Left ventricle myocardium inferior (tissue), 1 donor: ENCODE measurements at places on chromosomes 3 and 15. TPM values are rescaled to one million over a fixed set of nuclear protein-coding genes. Genes with fewer than 3 reads are reported as not detected.

DNA sequence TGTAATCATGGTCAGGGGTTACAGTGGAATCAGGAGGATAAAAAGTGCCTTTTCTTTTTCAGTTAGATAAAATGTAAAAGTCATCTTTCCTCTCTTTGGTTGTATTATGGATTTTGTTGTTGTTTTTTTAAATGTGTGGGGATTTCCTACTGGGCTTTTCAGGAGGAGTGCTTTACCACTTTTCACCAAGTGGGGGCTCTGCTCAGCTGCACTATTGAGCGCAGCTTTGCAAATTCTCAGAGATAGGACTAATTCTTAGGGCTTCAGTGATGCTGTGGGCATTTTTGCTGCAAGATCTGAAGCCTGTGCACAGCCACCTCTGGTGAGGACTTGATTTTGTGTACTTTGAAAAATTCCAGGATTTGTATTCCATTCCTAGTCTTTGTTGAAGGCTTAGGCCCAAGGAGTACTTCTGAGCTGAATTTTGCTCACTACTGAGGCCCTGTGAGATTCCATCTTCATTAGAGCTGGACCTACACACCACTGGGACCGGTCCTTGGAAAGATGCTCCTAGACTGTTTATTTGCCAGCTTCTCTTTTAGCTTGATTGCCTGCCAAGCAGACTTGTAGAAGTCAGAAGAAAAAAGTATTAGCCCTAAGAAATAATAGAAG is 7.5 kb downstream of the GNB5 start:
- no peak overlapping the region for H3K27ac ChIP-seq
- no peaks in the 10 kb centered on the region for H3K27me3 ChIP-seq
- H3K4me3 ChIP-seq, result no peak overlapping the region
- H3K4me1 ChIP-seq, result peaks cover 19% of the 10 kb centered on the region

TLR9 gene
- 0.66 TPM for total RNA-seq

GRCh38 chr3:191391861-191392808 is 61.8 kb upstream of the UTS2B start:
- no peaks in the 10 kb centered on the region for H3K27me3 ChIP-seq
- H3K36me3 ChIP-seq, result peaks cover 55% of the 10 kb centered on the region
- H3K4me1 ChIP-seq, result peaks cover 26% of the 10 kb centered on the region
- DNase-seq, result no peak
- no peak overlapping the region for H3K27ac ChIP-seq

DNA sequence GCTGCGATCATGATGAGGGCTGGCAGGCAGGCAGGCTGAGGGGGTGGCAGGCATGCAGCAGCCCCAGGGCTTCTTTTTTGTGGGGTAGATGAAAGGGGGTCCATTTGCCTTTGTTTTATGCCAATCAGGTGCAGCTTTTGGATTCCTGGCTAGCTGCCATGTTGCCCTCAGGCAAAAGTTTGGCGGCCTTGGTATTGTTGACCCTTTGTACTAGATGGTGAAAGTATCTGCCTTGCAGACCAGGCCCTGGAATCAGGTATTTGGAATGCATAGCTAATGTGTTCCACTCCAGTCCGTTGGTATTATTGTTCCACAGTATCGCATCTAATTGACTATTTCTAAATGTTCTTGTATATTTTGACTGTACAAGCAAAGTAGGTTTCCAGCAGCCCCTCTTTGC is 35.0 kb downstream of the EEFSEC start:
- no peak overlapping the region for H3K4me3 ChIP-seq
- H3K27me3 ChIP-seq, result no peaks in the 10 kb centered on the region
- DNase-seq, result no peak
- H3K4me1 ChIP-seq, result peaks cover 4% of the 10 kb centered on the region
- H3K27ac ChIP-seq, result no peak overlapping the region
- H3K36me3 ChIP-seq, result no peaks in the 10 kb centered on the region

- H3K36me3 ChIP-seq, result no peaks in the 10 kb centered on the region
- H3K27me3 ChIP-seq, result no peaks in the 10 kb centered on the region
- no peak for DNase-seq
Observed at GRCh38 chr3:153314038-153314437, 152.0 kb downstream of the RAP2B start.

GRCh38 chr3:152779653-152780052 is 55.3 kb upstream of the P2RY1 start:
- H3K4me1 ChIP-seq, result no peaks in the 10 kb centered on the region
- H3K36me3 ChIP-seq, result no peaks in the 10 kb centered on the region
- no peak overlapping the region for H3K27ac ChIP-seq

DNA sequence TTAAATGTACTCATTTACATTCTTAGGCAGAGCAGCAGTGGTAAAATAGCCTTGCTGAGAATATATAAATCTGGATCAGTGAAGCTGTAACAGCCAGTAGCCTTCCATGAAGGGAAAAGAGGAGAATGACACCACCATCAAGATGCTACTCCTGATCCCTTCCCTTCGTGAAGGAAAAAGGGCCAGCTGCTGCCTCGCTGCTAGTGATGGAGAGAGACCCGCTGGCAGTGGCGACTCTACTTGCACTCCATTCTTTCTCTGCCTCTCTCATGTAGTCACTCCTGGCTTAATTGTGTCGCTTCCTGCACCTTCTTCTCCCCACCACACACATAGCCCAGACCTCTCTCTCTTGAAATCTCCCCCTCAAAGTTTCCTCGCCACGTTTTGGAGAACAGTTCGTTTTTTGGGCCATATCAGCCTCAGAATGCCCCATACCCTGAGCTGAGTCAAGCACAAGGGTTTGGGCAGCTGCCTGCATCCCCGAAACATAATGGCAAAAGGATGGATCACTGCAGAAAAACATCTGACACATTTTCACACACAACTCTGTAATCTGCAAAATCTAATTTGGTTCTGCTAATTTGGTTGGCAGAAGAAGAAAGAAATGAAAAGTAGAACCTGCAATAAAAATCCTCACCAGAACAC is 460.3 kb upstream of the IL12A start:
- H3K4me1 ChIP-seq, result no peaks in the 10 kb centered on the region
- no peak overlapping the region for H3K4me3 ChIP-seq
- H3K36me3 ChIP-seq, result no peaks in the 10 kb centered on the region
- H3K27me3 ChIP-seq, result no peaks in the 10 kb centered on the region
- DNase-seq, result no peak

- no peaks in the 10 kb centered on the region for H3K36me3 ChIP-seq
- H3K27ac ChIP-seq, result no peak overlapping the region
- peaks cover 24% of the 10 kb centered on the region for H3K4me1 ChIP-seq
- H3K27me3 ChIP-seq, result no peaks in the 10 kb centered on the region
- no peak for DNase-seq
- H3K4me3 ChIP-seq, result no peak overlapping the region
Observed at GRCh38 chr3:16794257-16794656, 90.5 kb upstream of the PLCL2 start.

GRCh38 chr3:80017369-80017768 is 249.6 kb upstream of the ROBO1 start:
- no peaks in the 10 kb centered on the region for H3K36me3 ChIP-seq
- H3K4me1 ChIP-seq, result no peaks in the 10 kb centered on the region
- no peak overlapping the region for H3K27ac ChIP-seq
- no peaks in the 10 kb centered on the region for H3K27me3 ChIP-seq
- no peak overlapping the region for H3K4me3 ChIP-seq

QRICH1 gene
- total RNA-seq, result 58.8 TPM

DNA sequence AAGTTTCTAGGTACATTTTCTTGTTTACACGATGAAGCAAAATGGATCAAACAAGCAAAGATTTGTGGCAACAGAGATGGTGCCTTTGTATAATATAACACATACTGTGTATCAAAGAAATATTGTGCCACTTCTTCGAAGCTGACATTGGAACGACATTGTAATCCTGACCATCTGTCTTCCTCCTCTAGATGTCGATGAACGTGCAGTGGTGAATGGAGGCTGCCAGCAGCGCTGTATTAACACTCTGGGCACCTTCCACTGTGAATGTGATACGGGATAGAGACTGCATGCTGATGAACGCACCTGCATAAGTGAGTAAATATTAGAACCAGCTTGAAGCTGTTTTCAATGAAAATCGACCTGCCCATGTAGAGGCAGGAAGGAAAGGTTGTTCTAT is 613.3 kb upstream of the GOLIM4 start:
- H3K4me3 ChIP-seq, result no peak overlapping the region
- H3K27me3 ChIP-seq, result no peaks in the 10 kb centered on the region
- DNase-seq, result no peak
- H3K36me3 ChIP-seq, result no peaks in the 10 kb centered on the region
- no peak overlapping the region for H3K27ac ChIP-seq

PLOD2 gene
- total RNA-seq, result 21.1 TPM

DNA sequence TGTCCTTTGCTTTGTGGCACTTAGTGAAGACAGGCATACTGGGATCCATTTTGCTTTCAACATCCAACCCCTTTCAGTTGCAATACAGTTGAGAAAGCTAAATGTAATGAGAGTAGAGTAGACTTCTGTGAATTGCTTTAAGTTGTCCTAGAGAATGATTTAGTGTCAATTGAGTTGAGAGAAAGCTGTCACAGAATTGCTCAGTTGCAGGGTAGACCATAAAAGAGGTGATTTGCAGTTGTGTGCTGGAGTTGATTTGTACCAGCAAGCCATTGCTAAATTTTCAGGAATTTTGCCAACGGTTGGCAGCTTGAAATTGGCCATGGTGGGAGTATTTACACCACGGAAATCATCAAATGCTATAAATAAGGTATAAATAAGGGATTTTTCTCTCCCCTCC is 2.2 kb downstream of the ABHD5 start:
- H3K27me3 ChIP-seq, result no peaks in the 10 kb centered on the region
- no peaks in the 10 kb centered on the region for H3K36me3 ChIP-seq
- no peak for DNase-seq
- H3K4me1 ChIP-seq, result peaks cover 50% of the 10 kb centered on the region
- H3K4me3 ChIP-seq, result no peak overlapping the region

DNA sequence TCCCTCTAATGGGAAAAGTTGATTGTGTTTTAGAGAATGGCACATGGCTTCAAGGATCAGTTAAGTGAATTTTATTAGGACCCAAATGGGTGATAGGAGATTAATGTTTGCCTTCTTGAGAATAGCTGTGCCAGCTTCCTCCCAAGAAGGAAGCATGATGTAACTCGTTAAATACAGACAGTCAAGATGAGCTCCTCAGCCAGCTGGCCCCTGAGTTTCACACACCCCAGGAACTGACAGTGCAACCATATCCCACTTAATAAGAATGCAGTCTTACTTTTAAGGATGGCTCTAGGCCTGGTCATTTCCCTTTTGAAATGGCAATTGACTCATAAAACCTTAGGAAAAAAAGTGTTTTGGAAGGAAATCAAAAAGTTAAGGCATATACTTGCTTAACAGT is 472.8 kb upstream of the KCNMB2 start:
- no peaks in the 10 kb centered on the region for H3K36me3 ChIP-seq
- no peak overlapping the region for H3K4me3 ChIP-seq
- no peak overlapping the region for H3K27ac ChIP-seq

- H3K4me1 ChIP-seq, result peaks cover 38% of the 10 kb centered on the region
- no peak for DNase-seq
- H3K27me3 ChIP-seq, result no peaks in the 10 kb centered on the region
- H3K36me3 ChIP-seq, result no peaks in the 10 kb centered on the region
Observed at GRCh38 chr3:97970156-97970555, 2.1 kb downstream of the RIOX2 start.

DNA sequence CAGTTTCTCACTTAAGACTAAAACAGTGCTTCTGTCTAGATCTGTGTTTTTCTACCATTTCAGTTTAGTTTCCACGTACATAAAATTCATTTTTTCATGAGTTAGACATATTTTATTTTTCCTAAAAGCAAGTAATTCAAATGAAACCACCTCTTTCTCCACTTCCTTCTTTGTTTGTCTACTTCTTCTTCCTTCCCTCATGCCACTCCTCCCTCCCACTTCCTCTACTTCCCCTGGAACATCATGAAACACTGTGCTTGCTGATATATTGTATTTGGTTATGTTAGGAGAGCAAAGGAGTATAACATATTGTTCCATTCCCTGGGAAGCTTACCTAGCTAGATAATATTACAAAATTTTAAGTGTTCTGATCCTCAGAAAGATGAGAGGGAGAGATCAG is 36.7 kb upstream of the GOLGA8B start:
- peaks cover 3% of the 10 kb centered on the region for H3K4me1 ChIP-seq
- DNase-seq, result no peak
- no peak overlapping the region for H3K27ac ChIP-seq

- no peaks in the 10 kb centered on the region for H3K4me1 ChIP-seq
- peaks cover 4% of the 10 kb centered on the region for H3K36me3 ChIP-seq
- no peaks in the 10 kb centered on the region for H3K27me3 ChIP-seq
- H3K27ac ChIP-seq, result no peak overlapping the region
Observed at GRCh38 chr3:32097768-32098167, 8.7 kb upstream of the GPD1L start.

GRCh38 chr3:24628523-24629258 is 134.0 kb upstream of the THRB start:
- no peaks in the 10 kb centered on the region for H3K27me3 ChIP-seq
- H3K36me3 ChIP-seq, result no peaks in the 10 kb centered on the region
- H3K4me3 ChIP-seq, result no peak overlapping the region

DNA sequence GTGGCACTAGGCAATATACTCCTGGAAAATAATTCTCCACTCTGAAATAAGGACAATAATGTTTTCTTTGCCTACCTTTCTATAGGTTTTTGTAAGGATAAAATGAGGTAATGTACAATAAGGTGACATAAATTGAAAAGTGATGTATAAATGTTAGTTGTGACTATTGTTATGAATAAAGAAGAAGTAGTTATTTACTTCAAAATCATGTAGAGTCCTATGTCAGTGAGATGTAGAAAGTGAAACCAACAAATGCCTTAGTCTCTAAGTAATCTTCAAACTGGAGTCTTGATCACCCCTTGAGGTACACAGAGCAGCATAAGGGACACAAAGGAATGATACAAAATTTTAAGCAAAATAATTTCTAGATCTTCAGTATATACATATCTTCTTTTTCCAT is 60.3 kb upstream of the TP63 start:
- H3K27me3 ChIP-seq, result no peaks in the 10 kb centered on the region
- no peak for DNase-seq
- H3K4me3 ChIP-seq, result no peak overlapping the region
- H3K36me3 ChIP-seq, result no peaks in the 10 kb centered on the region
- H3K4me1 ChIP-seq, result no peaks in the 10 kb centered on the region

GRCh38 chr3:169334991-169335390 is 328.5 kb downstream of the MECOM start:
- no peaks in the 10 kb centered on the region for H3K36me3 ChIP-seq
- no peaks in the 10 kb centered on the region for H3K27me3 ChIP-seq
- H3K27ac ChIP-seq, result no peak overlapping the region
- H3K4me3 ChIP-seq, result no peak overlapping the region

FSIP1 gene
- total RNA-seq, result 1.2 TPM

GRCh38 chr15:59074607-59075006 is 30.3 kb upstream of the CCNB2 start:
- H3K27me3 ChIP-seq, result no peaks in the 10 kb centered on the region
- no peak overlapping the region for H3K27ac ChIP-seq
- peaks cover 55% of the 10 kb centered on the region for H3K36me3 ChIP-seq

PTH1R gene
- total RNA-seq, result 6.4 TPM

MORC1 gene
- not detected for total RNA-seq

- no peaks in the 10 kb centered on the region for H3K4me1 ChIP-seq
- peaks cover 7% of the 10 kb centered on the region for H3K27me3 ChIP-seq
- no peak for DNase-seq
- H3K36me3 ChIP-seq, result no peaks in the 10 kb centered on the region
- H3K27ac ChIP-seq, result no peak overlapping the region
- H3K4me3 ChIP-seq, result no peak overlapping the region
Observed at GRCh38 chr3:55226696-55227095, 260.4 kb downstream of the WNT5A start.

- DNase-seq, result no peak
- H3K27me3 ChIP-seq, result no peaks in the 10 kb centered on the region
- no peak overlapping the region for H3K4me3 ChIP-seq
Observed at GRCh38 chr3:60403866-60404265, 847.4 kb downstream of the FHIT start.

AP3B2 gene
- 0.80 TPM for total RNA-seq

- no peak overlapping the region for H3K27ac ChIP-seq
- H3K27me3 ChIP-seq, result no peaks in the 10 kb centered on the region
- H3K4me3 ChIP-seq, result no peak overlapping the region
- no peaks in the 10 kb centered on the region for H3K36me3 ChIP-seq
- DNase-seq, result no peak
- H3K4me1 ChIP-seq, result no peaks in the 10 kb centered on the region
Observed at GRCh38 chr3:110575702-110576101, 495.9 kb upstream of the NECTIN3 start.
